ENCODE measurements at places on chromosomes 12 and 14. TPM values are rescaled to one million over a fixed set of nuclear protein-coding genes. Genes with fewer than 3 reads are reported as not detected.

UTP20 gene
- polyA plus RNA-seq: 22.3 TPM

ESRRB gene
- 6.9 TPM for polyA plus RNA-seq

RNASE3 gene
- 1.2 TPM for polyA plus RNA-seq

PRKCH gene
- 21.2 TPM for polyA plus RNA-seq

TMEM132C gene
- 2.5 TPM for polyA plus RNA-seq

CCDC38 gene
- polyA plus RNA-seq: 1.1 TPM

TSPAN9 gene
- polyA plus RNA-seq: 79.9 TPM

POLE2 gene
- polyA plus RNA-seq: 34.7 TPM

NEUROD4 gene
- not detected for polyA plus RNA-seq

ATN1 gene
- 109 TPM for polyA plus RNA-seq

Measured in left kidney (tissue), 8 donors.